Fibroblast of upper back skin (primary cell): ENCODE measurements at places on chromosomes 5 and 9.

DNA sequence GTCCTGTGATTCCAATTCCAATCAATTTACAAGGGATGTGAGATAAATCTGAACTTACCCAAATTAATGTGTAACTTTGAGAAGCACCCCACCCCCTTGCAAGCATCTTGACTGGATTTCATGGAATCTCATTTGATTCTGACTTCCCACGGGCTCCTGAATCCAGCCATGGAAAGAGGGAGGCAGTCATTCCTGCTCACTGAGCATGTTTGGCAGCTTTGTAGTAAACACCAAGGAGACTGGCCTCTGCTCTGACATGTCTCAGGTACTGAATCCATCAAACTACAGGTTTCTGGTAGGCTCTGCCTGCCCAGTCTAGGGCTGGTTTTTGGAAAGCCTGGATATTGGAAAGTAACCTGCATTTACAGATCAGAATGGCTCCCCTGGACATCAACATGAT is 357.6 kb downstream of the ARHGEF28 start:
- DNase-seq = no peak

DNA sequence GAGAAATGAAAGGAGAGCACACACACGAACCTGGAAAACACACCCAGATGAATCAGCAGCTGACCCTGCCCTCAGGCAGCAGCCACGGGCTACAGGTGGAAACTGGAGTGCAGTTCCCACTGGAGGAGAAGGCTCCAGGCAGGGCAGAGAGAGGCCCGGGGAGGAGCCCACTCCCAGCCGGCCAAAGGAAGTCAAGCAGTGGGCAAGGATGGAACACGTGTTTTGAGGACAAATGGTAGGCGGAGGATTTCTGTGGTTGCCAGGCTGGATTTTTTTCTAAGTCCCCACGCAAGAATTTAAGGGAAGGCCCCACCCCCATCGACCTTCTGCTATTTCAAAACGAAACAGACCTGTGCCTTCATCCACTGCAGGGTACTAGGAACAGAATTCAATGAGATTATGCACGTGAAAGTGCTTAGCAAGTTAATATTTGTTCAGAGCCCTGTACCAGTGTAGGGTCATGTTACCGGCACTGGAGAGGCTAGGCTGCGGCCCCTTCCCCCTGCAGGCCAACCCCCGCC is 6.8 kb downstream of the EPB41L4B start:
- DNase-seq = no peak

DNA sequence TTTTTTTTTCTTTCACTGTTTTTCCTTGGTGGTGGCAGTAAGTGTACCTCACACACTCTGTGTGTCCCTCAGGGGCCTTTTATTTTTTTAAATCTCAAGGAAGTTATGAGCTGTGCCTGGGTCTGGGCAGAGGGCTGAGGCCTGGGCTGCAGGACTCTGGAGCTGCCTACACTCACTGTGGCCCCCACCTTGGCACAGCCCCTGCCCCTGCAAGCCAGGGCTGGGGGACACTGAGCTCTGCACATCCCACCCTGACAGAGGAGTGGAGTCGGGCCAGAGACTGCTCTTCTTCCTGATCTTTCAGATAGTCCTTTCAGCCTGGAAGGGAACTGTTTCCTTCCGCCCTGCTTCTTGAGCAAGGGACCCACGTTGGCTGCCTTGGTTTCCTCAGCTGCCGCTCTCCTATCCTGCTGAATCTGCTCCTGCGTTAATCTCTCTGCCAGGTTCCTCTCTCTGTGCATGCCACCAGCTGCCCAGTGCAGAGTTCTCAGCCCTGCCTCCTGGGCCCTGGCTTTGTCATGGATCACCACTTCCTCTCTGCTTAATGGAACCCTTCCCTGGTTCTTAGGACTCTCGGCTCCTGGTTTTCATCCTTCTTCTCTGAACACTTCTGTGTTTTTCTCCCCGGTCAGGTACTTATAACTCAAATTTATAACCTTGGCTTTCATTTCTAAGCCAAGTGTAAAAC is 502.3 kb downstream of the DIRAS2 start:
- DNase-seq = no peak

- DNase-seq = no peak
Measured at GRCh38 chr9:93649610-93650261, 73.4 kb downstream of the PHF2 start.

- peak; percentile 82 for DNase-seq
Measured at GRCh38 chr5:93512799-93513198, 68.2 kb downstream of the NR2F1-AS1 start.

DNA sequence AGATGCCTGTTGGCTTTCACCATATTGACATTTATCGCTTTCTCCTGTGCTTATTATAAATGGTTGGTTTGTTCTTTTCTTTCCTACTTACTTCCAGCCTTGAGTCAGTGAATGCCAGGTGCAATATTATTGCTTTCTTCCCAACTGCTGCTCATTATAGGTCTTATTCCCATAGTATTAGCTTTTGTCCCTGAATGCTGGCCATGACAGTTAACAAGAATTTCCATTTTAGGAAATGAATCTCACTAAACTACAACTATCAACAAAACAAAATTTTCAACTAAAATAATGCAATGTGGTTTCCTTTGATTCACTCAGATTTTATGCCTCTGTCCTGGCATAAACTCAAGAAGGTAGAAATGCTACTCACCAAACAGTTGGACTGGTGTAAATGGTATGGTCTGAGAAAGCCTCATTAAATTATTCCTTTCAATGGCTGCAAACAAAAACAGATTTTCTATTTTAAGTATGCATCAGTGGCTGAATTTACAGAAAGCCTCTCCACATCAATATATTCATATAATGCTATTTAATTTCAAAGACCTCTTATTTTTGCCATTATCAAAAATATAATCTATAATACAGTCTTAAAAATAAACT is 145.4 kb downstream of the TRPM6 start:
- DNase-seq = no peak

DNA sequence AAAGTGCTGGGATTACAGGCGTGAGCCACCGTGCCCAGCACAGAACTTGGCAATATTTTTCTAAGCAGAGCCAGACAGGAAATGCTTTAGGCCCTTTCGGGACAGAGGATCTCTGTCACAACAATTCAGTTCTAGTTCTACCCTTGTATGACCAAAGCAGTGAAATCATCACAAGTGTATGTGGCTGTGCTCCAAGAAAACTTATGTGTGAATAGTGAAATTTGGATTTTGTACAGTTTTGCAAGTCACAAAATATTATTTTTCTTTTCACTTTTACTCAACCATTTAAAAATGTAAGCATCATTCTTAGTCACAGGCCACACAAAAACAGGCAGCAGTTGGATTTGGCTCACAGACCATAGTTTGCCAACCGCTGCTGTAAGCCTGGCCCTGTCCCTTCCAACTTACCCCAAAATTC is 20.4 kb upstream of the PRUNE2 start:
- DNase-seq = peak; percentile 79

DNA sequence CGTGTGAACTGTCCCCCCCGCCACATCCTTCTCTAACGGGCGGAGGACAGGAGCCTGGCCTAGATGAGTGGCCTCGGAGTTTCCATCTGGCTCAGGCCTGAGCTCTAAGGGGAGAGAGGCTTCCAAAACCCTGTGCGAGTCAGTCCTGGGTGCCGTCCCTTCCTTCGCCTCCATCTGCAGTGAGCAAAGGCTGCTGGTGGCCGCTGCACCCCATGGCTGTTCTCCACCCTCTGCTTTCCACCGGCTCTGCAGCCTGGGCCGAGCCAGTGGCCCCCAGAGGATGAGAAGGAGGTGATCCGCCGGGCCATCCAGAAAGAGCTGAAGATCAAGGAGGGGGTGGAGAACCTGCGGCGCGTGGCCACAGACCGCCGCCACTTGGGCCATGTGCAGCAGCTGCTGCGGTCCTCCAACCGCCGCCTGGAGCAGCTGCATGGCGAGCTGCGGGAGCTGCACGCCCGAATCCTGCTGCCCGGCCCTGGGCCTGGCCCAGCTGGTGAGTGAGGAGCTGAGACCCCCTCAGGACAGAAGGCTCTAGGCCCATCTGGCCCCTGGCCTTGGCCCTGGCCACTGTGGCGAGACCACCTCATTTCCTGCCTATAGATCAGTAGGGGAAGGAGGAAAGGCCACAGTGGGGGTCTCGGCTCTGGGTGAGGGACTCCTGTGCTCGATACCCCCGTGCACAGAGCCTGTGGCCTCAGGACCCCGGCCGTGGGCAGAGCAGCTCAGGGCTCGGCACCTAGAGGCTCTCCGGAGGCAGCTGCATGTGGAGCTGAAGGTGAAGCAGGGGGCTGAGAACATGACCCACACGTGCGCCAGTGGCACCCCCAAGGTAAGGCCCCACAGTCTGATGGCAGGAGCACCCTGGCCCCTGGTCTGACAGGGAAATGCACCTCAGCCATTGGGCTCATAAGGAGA is 3.0 kb downstream of the PKN3 start:
- no peak for DNase-seq

DNA sequence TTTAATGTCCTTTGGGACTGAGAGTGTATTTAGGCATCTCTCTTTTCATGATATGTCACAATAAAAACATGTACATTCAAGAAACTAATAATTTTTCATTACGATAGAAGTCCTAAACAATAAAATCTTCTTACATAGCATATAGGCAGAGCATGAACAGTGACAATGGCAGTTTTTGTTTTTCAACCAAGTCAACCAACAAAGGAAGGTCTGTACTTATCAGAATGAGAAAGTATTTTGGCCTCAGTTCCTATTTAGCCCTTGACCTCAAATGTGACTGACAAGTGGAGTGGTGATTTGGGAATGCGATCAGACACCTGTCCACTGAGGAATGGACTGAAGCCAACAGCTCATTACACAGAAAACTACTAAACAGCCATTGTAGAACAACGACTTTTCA is 219.5 kb downstream of the TMEM161B start:
- DNase-seq = no peak

DNA sequence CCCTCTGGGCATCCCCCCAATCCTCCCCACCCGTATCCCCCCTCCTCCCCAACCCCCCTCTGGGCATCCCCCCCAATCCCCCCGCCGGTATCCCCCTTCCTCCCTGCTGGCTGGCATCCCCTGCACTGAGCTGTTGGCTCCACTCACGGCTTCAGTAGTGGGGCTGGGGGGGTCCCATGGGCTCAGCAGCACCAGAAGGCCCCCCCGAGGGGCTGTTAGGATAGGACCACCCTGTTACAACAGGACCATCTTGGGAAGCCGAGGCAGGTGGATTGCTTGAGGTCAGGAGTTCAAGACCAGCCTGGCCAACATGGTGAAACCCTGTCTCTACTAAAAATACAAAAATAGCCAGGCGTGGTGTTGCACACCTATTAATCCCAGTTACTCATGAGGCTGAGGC is 42.4 kb downstream of the EXD3 start:
- DNase-seq = no peak

GRCh38 chr5:41157272-41157894 is 55.9 kb downstream of the C6 start:
- DNase-seq = no peak

DNA sequence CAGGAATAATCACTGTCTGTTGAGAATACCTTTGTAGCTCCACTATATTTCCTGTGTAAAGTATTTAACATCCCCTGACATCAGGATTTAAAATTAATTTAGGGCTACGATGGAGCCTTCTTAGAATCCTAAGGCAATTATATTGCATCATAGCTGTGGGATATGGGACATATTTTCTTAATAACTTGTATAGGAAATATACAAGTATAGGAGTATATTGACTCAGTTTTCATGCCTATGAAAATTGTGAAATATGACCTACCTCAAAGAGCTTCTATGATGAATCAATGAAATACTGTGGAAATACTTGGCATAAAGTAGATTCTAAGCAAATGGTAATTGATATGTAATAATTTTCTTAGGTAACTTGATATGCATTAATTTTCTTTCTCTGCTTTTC is 221.0 kb upstream of the KLF4 start:
- peak; percentile 70 for DNase-seq

- peak; percentile 50 for DNase-seq
Measured at GRCh38 chr5:147461915-147462314, 48.0 kb downstream of the DPYSL3 start.

GRCh38 chr9:32565967-32566366 is 7.0 kb downstream of the NDUFB6 start:
- no peak for DNase-seq

DNA sequence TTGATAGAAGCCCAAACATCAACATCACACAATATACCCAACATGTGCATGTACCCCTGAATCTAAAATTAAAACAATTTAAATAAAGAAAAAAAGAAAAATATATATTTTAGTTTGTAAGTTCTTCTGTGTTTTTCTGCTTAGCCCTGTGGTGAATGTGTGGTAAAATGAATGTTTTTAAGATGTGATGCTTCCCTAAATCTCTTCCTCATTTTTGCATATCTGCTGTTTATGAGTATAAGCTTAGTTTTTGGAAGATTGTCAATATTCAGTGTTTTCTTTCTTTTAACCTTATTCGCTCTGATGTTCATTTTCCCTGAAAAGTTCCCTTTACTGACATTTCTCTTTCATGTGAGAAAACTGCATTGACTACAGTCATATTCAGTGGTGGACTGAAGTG is 44.4 kb upstream of the DAB2 start:
- DNase-seq = no peak

- no peak for DNase-seq
Measured at GRCh38 chr5:151572657-151573368, 18.3 kb downstream of the FAT2 start.

DNA sequence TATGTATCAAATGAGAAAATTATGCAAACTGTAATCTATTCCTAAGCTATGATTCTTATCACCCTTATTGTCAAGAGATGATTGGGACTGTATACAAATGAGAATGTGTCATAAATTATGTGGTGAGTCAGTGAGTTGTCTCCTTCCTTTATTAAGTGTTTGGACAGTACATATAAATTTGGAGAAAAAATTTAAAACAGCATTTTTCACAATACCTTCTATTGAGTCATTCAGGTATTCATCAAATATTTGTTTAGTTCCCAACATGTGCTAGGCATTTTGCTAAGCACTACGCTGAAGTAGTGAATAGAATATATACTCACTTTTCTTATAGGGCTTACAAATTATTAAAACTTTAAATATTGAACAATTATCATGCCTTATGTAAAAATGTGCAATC is 36.3 kb upstream of the PTPRD start:
- DNase-seq = peak; percentile 59

DNA sequence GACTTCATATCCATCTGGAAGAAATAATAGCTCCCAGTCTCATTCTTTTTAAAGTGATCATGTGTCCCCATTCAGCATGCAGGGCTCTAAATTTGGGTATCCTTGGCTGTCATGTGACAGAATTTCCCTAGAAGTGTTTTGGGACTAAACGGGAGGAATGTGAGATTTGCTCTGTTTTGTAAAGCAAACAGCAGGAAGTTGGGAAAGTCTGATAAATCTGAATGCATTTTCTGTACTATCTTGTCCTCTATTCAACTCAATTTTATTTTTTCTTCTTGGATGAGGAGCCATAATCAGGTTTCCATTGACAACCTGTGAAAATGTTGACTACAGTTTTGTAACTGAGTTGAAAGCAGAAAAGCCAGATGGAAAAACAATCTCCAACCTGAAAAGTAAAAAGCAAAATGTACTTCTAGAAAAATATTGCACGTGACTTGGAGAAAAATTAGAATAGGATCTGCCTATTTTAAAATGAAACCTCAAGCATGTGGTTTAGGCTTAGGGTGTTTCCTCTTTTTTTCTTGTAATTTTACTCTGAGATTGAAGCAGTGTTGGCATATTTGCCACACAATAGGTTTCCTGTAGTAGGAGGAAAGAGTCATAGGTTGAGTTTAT is 76.2 kb upstream of the IL6ST start:
- no peak for DNase-seq

- DNase-seq = no peak
Measured at GRCh38 chr5:93609762-93610161, 26.7 kb downstream of the NR2F1 start.

GRCh38 chr5:165495829-165496380 is 1990.5 kb downstream of the MAT2B start:
- DNase-seq = peak; percentile 7

- no peak for DNase-seq
Measured at GRCh38 chr5:93044859-93045666, 536.0 kb downstream of the NR2F1-AS1 start.
